Activated CD4-positive, alpha-beta T cell treated with anti-CD3 and anti-CD28 coated beads for 36 hours (primary cell): ENCODE measurements at places on chromosomes 2 and 18. TPM values are rescaled to one million over a fixed set of nuclear protein-coding genes. Genes with fewer than 3 reads are reported as not detected.

DNA sequence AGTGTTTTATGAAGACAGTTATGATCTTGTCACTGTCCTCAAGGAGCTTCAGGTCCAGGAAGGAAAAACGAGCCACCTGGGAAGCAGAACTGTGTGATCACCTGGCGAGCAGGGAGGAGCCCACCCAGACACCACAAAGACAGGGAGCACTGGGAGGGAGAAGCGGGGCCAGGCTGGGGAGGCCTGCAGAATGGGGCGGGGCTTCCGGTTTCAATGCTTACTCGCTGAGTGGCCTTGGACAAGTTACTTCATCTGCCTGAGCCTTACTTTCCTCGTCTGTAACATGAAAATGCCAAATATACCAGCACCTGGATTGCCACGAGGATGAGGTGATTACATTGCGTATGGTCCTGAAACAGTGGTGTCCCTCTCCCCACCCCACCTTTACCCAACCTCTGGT, 227.5 kb downstream of the ANKRD30B start:
- DNase-seq: no peak

GRCh38 chr2:28300485-28301341, 91.9 kb upstream of the FOSL2 start:
- DNase-seq: no peak

- peak; percentile 46 for DNase-seq
Measured at GRCh38 chr2:86622519-86623042, 1.1 kb downstream of the RNF103 start.

DNA sequence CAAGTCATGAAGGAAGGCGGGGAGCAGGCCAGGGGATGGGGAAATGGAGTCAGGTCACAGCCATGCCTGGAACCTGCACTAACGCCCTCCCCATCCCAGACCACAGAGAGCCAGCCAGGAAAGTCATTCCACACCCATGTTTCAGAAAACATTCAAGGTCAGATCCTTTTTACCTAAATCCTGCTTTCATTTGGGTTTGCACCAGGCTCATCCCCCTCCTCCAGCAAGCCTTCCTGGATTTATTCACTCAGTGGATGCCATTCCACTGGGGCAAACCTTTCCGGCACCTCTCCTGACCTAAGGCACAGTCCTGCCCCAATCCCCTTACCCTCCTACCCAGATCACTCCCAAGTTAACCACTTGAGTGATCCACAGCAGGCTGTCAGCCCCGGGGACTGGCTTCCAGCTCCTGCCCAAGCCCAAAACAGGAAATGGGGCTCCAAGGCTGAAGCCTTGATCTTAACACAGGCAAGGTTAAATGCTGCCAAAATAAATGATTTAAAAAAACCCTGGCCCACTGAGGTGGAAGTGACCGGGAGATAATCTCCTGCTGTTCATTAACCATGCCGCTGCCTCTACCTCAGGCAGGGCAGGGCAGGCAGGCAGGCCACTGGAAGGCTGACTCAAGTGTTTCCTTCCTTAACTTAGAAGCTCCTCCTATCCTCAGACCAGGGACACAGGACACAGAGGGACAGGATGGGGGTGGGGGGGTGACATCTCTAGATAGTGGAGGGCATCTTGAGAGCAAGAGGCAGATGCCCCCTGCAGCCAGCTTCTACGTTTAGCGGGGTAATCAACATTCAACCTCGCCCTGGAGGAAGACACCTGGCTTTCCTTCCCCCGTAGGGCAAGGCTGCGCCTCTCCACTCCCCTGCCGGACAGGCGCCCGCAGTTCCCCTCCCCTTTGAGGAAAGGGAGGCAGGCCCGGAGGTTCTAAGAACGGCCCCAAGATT, 1.4 kb downstream of the RAB11FIP5 start:
- DNase-seq: peak; percentile 32

- DNase-seq: peak; percentile 17
Measured at GRCh38 chr2:214810671-214811070, 1.2 kb upstream of the BARD1 start.

DNA sequence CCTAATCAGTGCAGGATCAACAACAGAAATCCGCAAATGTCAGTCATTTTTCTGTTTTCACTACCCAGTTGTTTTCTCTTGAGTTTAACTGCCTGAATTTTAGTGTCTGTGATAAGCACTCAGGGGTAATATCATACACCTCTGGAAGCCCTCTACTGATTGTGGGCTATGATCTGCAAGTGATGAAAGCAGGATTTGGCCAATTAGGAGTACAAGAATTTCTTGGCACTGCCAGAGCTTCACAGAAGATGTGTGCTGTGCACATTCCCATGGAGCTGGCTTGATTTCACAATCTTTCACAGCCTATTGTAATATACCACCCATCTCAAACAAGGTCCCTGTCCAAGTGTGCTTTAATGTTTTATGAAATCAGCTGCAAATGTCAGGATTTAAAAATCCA, 27.3 kb upstream of the TDRD15 start:
- DNase-seq: no peak

- no peak for DNase-seq
Measured at GRCh38 chr2:227612546-227613271, 1.9 kb downstream of the SCYGR3 start.

DNA sequence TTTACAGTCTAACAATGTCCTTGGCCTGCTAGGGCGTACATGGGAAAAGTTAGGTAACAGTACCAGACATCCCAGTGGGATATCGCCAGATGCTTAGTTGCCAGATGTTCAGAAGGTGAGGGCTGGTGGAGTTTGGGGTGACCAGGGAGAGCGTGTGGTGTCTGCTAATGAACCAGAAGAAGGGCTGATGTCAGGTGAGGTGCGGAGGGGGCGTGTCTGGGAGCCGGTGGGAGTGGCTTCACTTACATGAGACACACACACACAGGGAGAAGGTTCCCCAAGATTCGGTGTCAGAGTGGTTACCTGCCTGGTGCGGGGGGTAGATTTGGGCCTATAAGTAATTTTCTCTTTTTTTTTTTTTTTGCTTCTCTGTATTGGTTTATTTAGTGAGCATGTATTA, 12.2 kb downstream of the RAB31 start:
- no peak for DNase-seq

GRCh38 chr2:27627963-27628766, 647 bp downstream of the CCDC121 start:
- peak; percentile 45 for DNase-seq

GRCh38 chr2:64807417-64807816, 153.7 kb upstream of the SERTAD2 start:
- peak; percentile 84 for DNase-seq

DNA sequence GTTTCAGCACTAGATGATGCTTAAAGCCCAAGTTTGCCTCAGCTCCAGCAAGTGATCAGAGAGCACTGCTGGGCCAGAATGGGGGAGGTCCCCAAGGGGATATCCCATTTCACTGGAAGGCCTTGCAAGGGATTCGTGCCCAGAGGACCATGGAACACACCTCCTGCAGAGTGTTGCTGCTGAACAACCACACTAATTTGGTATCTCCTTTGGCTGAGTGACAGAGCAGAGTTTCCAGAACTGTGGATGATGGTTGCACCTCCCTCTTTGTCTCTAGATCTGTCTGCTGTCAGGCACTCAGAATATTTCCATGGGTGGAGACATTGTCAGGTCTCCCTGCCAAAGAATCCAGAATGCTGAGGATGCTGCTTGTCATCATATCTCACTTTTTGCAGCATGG, 484.8 kb upstream of the NETO1 start:
- no peak for DNase-seq

- peak; percentile 21 for DNase-seq
Measured at GRCh38 chr2:219496825-219497494, 1.7 kb upstream of the GMPPA start.

GRCh38 chr2:84840306-84840705, 40.6 kb downstream of the TRABD2A start:
- no peak for DNase-seq

DNA sequence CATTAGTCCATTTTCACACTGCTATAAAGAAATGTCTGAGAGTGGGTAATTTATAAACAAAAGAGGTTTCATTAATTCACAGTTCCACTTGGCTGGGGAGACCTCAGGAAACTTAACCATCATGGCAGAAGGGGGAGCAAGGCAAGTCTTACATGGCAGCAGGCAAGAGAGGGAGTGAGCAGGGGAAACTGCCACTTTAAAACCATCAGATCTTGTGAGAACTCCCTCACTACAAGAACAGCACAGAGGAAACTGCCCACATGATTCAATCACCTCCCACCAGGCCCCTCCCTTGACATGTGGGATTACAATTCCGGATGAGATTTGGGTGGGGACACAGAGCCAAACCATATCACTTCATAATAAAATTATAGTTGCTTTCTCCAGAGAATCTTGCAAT, 365.5 kb upstream of the ID2 start:
- no peak for DNase-seq

DNA sequence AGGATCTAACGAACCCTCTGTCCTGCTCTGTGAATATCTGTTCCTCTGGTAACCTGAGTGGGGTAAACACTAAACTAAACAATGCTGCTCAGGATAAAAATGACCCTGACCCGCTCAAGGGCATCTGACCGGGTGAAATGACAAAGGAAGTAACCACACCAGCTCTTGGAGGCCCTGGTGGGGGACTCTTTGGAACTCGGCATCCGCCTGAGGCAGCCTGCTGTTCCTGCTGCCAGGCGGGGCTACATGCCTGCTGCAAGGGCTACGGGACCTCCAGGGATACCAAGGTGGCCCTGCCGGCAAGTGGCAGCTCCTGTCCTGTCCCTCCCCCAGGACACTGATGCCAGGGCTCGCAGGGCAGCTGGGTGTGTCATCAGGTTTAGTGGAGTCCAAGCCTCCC, 273.3 kb downstream of the HDAC4 start:
- DNase-seq: no peak

DNA sequence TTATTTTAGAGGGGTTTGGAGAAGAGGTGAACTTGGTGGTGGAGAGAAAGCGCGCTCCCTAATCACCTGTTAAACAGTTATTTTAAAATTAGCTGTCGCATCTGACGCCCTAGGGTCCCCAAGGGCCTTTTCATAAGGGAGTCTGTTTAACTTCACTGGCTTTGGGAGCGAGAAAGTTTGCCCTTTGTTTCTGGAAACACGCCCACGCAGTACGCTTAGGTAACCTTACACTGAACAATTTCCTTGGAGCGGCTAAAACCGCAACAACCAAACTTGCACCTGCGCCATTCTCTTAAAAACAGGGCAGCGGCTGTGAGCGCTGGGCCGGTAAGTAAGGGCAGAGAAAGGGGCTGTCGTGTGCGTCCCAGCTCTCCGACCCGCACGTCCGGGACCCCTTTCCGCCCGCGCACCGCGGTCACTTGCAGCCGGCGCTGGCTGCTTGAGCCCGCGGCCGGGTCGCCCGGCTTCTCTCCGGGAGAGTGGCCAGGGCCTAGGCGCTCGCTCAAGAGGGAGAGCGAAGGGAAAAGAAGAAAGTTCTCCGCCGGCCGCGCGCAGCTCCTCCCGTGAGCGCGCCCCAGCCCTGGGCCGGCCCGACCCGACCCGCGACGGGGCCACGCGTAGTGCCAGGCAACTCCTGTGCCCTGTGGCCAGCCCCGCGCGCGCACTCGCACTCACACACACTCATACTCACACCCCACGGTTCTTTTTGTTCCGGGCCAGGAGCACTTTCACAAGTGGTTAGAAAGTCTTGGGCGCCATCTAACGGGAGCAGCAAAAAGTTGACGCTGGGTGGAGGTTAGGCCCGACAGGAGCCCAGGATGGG, 19.2 kb downstream of the POU3F3 start:
- peak; percentile 79 for DNase-seq

DNA sequence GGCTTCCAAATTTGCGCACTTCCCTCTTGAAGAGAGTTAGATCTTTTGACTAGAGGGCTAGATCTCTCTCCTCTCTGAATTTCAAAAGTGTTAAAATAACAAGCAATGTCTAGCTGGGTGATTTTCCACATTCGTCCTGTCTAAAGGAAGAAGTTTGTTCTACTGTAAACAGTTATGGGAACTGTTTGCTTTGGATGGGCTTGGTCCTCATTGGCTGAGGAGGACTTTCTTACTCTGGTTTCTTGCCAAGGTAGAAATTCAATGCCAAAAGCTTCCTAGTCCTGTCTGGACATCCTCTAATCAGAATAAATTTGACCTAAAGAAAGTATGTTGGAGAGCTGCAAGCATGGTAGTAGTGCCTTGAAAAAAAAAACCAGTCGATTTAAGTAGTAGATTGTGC, 47.4 kb upstream of the RAPH1 start:
- no peak for DNase-seq

Gene SDC1
- 0.23 TPM for total RNA-seq

Gene LYPD6B
- not detected for total RNA-seq

Gene ACVR1C
- 1.7 TPM for total RNA-seq

Gene PMS1
- total RNA-seq: 47.4 TPM

Gene ABCB11
- total RNA-seq: not detected

Gene CABLES1
- 3.8 TPM for total RNA-seq

Gene FNDC4
- not detected for total RNA-seq

Gene CYRIA
- total RNA-seq: 2.5 TPM
